Endothelial cell of coronary artery (primary cell): ENCODE measurements at places on chromosomes 11 and 22. TPM values are rescaled to one million over a fixed set of nuclear protein-coding genes. Genes with fewer than 3 reads are reported as not detected.

The ALDH3B1 gene
- total RNA-seq, result 0.09 and 9.6 TPM in 2 replicates

The RCOR2 gene
- 0.36 and 0.47 TPM in 2 replicates for total RNA-seq

The P2RY2 gene
- 4.0 and 5.9 TPM in 2 replicates for total RNA-seq

The MS4A6E gene
- total RNA-seq, result not detected in 2 replicates

The DTX4 gene
- total RNA-seq, result 0.18 and 1.2 TPM in 2 replicates

The CD3D gene
- total RNA-seq, result not detected in 2 replicates

The RIBC2 gene
- total RNA-seq, result 0.28 and 0.72 TPM in 2 replicates

The TPBGL gene
- under 0.01 TPM in 1 of 2 replicates, not detected in the other for total RNA-seq

The TMEM151A gene
- 0.66 TPM in 1 of 2 replicates, not detected in the other for total RNA-seq

The CD3G gene
- not detected in 2 replicates for total RNA-seq

The AQP11 gene
- total RNA-seq, result 0.27 and 0.47 TPM in 2 replicates

The ISX gene
- total RNA-seq, result not detected in 2 replicates

The BANF1 gene
- total RNA-seq, result 17.5 and 25.1 TPM in 2 replicates

The TRPM5 gene
- total RNA-seq, result not detected in 2 replicates

The PLCB3 gene
- 65.0 and 68.5 TPM in 2 replicates for total RNA-seq

The SIPA1 gene
- 44.3 and 58.9 TPM in 2 replicates for total RNA-seq

The C11orf65 gene
- total RNA-seq, result 0.09 and 0.38 TPM in 2 replicates

The IL17REL gene
- total RNA-seq, result under 0.01 TPM in 1 of 2 replicates, not detected in the other

The FXYD2 gene
- 0.47 and 0.81 TPM in 2 replicates for total RNA-seq

The UPK3A gene
- total RNA-seq, result not detected in 2 replicates

The PANX1 gene
- total RNA-seq, result 21.6 and 27.2 TPM in 2 replicates

The OR51I1 gene
- not detected in 2 replicates for total RNA-seq

The DMC1 gene
- total RNA-seq, result 0.94 and 1.6 TPM in 2 replicates

The PLEKHA7 gene
- total RNA-seq, result 0.45 and 1.0 TPM in 2 replicates

The CENPM gene
- 9.2 and 22.0 TPM in 2 replicates for total RNA-seq

The ZC3H7B gene
- total RNA-seq, result 50.9 and 73.5 TPM in 2 replicates

The MS4A1 gene
- total RNA-seq, result not detected in 2 replicates

The MGAT3 gene
- 0.47 TPM in 1 of 2 replicates, not detected in the other for total RNA-seq

The PLAAT5 gene
- total RNA-seq, result not detected in 2 replicates

The LGR4 gene
- total RNA-seq, result 8.7 and 11.8 TPM in 2 replicates

The SLC25A45 gene
- 0.75 and 0.90 TPM in 2 replicates for total RNA-seq

The CABP7 gene
- total RNA-seq, result under 0.01 TPM in 2 replicates

The SLC6A5 gene
- total RNA-seq, result not detected in 2 replicates

The PAX6 gene
- total RNA-seq, result 0.18 TPM in 1 of 2 replicates, not detected in the other

The MAPK11 gene
- 17.5 and 22.9 TPM in 2 replicates for total RNA-seq

The UPK2 gene
- not detected in 2 replicates for total RNA-seq
